Fibroblast of skin of abdomen (primary cell): ENCODE measurements at places on chromosomes 12 and 14.

GRCh38 chr14:51023964-51024363, 70.9 kb downstream of the TRIM9 start:
- peak; percentile 16 for DNase-seq

DNA sequence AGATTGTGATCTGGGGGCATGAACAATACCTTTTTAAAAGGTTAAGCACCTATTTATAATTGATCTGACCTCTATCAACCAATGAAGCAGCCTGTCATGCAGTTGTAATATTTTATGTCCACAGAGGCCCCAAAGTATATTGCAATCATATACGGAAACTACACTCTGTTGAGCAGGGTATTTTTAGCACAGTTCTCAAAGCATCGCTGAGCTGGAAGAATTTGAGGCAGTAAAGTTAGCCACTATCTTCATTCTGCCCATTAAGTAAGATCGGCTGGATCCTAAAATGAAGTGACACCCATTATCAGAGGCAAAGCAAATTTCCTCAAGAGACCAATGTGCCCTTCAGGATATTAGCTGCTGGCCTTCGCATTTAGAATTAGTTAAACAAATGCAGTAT, 47.7 kb upstream of the GRIP1 start:
- no peak for DNase-seq

DNA sequence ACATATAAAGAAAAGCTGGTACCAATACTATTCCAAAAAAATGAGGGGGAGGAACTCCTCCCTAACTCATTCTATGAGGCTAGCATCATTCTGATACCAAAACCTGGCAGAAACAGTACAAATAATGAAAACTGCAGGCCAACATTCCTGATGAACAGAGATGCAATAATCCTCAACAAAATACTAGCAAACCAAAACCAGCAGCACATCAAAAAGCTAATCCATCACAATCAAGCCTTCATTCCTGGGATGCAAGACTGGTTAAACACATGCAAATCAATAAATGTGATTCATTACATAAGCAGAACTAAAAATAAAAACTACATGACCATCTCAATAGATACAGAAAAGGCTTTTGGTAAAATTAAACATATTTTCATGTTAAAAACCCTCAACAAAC, 281.3 kb downstream of the KCNH5 start:
- DNase-seq = no peak

GRCh38 chr14:100524933-100525243, 62.3 kb downstream of the BEGAIN start:
- DNase-seq = no peak

DNA sequence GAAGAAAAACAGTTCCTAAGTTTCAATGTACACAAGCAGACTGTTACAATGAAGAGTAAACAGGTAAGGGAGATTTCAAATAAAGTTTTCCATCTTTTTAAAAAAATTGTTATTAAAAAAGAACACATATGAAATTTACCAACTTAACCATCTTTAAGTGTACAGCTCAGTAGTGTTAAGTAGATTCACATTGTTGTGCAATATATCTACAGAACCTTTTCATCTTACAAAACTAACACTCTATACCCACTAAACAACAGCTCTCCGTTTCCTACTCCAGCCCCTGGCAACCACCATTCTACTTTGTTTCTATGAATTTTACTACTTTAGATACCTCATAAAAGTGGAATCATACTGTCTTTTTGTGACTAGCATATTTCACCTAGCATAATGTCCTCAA, 139.5 kb downstream of the SLC25A21 start:
- no peak for DNase-seq

- no peak for DNase-seq
Observed at GRCh38 chr12:39365364-39366001, 77.4 kb downstream of the KIF21A start.

DNA sequence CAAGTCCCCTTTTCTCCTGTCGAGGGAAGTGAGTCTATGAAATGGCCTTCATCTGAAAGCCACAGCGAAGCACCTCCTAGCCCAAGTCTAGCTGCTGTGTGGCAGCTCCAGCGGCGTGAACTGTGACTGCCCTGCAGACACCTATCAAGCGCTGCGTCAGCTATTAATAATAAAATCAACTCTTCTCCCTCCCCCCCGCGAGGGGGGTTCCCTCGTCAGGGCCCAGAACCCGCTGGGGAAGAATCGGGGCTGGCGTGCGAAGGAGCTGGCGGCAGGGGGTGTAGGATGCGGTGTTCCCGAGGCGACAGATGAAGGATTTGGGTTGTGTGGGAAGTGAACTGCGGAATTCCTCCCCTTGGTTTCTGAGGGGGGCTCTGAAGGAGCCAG, 662 bp upstream of the ATP2A2 start:
- DNase-seq = peak; percentile 55

DNA sequence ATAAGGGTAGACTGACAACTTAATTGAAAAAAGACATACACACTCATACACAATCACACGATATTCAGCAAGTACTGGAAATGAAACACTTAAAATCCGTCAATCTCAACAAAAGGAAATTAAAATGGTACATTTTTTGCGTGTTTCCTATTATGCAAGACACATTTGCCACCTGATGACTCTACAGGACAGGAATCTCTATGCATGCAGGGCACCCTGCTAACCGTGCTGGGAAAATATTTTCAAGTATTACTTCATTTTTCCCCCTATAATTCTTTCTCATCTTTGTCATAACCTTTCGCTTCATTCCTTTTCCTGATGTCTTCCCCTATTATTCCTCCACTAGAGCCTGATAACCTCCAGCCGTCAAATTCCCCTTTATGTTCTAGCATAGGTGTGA, 150.2 kb downstream of the TMEM132D start:
- DNase-seq = peak; percentile 51

DNA sequence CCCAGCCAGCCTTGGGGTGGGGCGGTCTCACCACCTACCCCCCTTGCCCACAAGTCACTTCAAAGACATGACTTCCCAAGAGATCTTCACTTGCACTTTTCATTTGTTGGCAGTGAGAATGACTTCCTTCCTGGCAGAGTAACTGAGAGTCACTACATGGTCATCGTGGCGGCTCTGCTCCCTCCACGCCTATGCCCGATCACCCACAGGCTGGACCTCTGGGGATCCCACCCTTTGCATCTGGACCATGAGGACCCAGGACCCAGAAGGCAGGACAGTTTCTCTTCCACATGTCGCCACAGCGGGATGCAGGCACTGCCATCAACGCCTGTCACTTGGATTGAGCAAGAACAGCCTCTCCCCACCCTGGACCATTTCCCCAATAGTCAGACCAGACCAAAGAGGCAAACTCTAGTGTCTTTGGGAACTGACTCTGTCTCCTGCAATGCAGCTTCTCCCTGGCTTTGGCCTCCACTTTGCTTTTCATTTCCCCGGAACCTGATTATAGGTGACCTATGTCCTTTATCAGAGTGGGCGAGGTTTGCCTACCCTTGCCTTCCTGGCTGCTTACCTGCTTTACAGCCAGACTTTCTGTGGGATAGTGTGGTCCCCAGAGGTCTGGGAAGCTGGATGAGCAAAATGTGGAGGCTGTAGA, 3.6 kb downstream of the VDR start:
- no peak for DNase-seq

GRCh38 chr12:34402899-34403705, 380.8 kb downstream of the ALG10 start:
- DNase-seq = no peak

DNA sequence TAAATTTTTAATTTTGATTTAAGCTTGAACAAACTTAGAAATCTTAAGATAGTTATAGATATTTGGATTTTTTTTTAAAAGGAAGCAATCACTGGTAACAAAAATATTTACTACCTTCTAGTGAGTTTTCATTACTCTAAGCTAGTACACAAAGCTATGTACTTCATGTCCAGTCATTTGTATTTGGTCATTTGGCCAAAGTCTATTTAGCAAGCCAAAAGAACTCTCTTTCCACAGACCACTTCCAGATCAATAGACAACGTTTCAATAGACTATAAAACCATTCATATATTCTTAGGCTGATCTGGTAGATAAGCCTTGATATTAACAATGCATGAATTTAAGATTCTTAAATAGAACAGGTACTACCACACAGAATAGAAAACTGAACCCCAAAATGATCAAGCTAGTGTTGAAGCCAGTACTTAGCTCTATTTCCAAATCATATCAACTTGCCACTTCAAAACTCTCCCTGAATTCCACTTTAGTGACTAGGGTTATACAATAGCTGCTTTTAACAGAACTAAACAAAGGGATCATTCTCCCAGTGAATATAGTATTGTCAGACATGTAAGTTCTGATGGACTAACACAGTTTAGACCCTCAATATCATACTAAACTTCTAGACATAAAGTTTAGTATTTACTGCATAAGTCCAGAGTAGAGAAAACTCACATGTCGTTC, 21.7 kb downstream of the CAPRIN2 start:
- no peak for DNase-seq

- no peak for DNase-seq
Observed at GRCh38 chr12:110697236-110697635, 8.3 kb upstream of the HVCN1 start.

DNA sequence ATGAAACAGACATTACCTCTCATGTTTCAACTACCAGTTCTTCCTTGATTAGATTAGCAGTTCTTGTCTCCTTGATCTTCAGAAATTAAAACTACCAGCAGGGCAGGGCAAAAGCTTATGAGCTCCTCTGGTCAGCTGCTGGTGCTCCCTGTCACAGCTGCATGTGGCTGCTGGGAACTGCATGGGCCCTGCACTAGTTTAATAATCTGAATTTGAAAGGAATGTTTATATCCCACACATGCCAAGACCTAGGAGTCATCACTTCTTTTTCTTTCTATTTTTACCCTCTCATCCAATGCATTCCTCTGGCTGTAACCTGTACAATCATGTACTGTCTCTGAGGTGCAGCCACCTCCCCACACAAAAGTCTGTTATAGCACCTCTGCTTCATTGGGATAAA, 73.9 kb downstream of the ARMH4 start:
- DNase-seq = peak; percentile 85

DNA sequence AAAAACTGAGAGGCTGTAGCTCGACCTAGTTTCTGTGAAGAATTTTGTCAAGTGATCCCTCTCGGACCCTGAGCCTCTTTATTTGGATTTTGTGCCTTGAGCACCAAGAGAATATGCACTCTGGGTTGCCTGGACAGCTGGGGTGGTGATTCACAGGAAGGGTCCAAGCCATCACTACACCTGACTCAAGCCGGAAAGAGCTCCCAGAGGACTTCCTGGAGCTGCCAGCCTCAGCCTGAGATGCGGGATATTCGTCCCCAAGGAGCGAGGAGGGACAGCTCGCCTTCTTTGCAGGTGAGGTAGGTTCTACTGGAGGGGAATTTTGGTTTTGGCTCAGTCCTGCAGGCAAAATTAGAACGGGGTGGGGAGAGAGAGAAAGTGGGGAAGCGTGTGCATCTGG, 94.3 kb downstream of the GALNT8 start:
- no peak for DNase-seq

GRCh38 chr12:25558586-25558985, 5.5 kb upstream of the LMNTD1 start:
- DNase-seq = peak; percentile 9

GRCh38 chr12:2501464-2502191, 293.1 kb upstream of the FKBP4 start:
- DNase-seq = no peak

DNA sequence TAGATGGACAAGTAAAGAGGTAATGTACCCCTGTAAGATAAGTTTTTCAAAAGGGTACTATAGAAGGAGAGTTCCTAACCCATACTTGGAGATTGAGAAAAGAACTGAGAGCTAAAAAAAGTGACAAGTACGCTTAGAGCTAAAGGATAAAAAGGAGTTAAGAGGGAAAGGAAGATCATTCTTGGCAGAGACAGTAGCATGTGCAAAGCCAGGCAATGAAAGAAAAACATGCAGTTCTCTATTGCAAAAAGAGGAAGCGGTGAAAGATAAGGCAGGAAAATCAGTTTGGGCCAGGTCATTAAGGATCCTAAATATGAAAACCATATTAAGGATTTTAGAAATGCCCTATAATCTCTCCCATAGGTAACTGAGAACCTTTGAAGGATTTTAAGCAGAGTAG, 500.4 kb upstream of the GARIN6 start:
- no peak for DNase-seq

DNA sequence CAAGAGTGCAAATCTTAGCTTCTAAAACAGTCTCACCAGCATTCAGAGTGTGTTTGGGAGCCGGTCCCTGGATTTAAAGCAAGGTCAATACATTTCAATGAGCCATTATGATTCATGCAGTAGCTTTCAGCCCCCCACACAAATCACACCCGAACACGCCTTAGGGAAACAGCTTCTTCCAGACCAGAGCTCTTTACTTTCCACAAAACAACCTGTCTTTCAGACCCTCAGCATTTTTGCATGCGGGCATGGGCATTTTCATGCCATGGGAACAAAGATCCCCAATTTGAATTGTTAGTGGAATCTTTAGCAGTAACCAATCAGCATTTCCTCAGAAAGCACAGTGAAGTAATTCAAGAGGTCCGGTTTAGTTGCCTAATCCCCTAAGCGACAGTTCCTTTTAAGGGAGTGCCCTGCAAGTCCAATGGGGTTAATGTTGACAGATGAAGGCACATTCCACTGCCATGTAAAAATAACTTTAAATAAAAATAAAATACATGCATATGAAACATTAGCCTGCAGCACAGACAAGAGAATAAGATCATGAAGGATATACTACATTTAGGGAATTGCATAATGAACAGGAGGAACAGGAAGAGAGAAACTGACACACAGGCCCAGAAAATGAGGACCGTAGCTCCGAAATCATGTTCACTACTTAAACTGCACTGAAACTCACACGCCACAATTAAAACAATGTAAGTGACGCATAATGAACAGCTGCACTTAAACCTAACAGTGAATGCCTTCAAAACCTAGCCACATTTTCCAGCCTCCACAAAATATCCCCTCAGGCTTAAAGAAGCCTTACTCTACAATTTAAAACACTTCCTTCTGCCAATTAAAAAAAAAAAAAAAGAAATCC, 4.0 kb downstream of the VPS37B start:
- DNase-seq = peak; percentile 75

DNA sequence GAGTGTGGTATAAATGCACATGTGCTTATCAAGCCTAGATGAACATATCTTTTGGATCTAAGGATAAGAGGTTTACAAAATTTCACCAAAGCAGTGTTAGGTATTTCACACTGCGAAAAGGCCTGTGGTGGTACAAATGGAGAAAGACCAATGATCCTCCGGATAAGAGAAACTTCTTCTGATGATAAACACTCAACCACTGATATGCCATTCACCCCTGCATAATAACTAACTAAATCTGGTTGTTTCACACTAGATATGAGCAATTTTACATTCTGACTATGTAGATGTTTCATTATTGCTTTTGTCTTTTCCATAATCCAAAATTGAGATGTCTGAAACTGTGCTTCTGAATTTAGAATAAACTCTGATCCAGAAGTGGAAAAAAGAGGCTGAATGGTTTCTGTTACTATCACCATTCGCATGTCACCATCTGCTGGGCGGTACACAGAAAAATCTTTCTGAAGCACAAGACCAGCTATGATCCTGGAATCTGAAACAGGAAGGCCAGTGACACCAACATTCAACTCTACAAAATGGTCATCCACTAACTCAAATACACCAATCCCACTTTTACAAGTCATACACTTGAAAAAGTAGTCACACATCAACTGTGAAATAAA, 1.3 kb downstream of the BBS10 start:
- DNase-seq = peak; percentile 71
